ENCODE measurements at places on chromosomes 1 and 21.

GRCh38 chr1:214192825-214193643, 87.9 kb upstream of the SMYD2 start:
- DNase-seq: no peak

DNA sequence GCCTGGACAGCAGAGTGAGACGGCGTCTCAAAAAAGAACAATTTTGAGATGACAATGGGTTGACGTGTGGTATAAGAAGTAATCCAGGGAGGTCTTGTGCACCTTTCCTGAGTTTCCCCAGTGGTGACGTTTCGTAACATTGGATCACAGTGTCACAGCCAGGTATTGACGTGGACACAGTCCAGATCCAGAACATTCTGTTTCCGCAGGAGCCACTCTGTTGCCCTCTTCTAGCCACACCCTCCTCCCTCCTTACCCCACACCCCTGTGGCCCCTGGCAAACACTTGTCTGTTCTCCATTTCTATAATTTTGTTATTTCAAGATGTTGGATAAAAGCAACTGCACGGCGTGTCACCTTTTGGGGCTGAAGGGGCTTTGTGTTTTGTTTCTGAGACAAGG, 6.5 kb upstream of the TRAPPC10 start:
- no peak for DNase-seq

- peak; percentile 66 for DNase-seq
Measured at GRCh38 chr1:37481289-37482003, 7.1 kb downstream of the ZC3H12A start.

- DNase-seq: no peak
Measured at GRCh38 chr1:151542710-151543129, 2.6 kb downstream of the TUFT1 start.

GRCh38 chr1:235127732-235128455, 743 bp downstream of the TOMM20 start:
- peak; percentile 28 for DNase-seq

DNA sequence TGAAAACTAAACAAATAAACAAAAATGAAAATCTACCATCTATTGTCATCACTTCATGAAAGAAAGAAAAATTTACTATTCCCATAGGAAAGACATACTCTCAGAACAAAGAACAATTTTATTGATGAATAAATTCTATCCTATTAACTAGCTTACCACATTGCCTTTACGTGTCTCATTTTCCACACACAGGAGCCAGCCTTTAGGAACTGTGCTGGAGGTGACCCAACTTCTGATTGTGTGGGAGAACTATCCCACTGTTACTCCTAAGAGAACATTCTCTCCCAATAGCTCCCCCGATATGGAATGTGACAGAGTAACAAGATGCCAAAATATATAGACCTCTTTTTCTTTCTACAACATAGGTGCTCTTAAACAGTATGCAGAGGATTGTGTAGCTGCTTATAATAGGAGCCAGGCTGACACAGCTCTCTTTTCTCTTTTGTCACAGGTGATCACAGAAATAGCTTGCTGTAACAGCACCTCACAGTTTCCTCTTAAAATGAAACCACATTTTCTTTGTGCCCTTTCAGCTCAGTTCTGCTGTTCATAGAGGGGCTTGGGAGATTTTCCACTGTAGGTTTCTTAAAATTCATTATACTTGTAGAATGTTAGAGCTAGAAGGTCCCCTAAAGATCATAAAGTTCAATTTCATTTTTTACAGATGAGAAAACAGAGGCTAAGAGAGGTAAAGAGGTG, 35.5 kb downstream of the C21orf91 start:
- DNase-seq: peak; percentile 54

- no peak for DNase-seq
Measured at GRCh38 chr1:234454926-234455325, 24.1 kb downstream of the TARBP1 start.

GRCh38 chr1:174158767-174159251, 511 bp upstream of the RABGAP1L start:
- no peak for DNase-seq

DNA sequence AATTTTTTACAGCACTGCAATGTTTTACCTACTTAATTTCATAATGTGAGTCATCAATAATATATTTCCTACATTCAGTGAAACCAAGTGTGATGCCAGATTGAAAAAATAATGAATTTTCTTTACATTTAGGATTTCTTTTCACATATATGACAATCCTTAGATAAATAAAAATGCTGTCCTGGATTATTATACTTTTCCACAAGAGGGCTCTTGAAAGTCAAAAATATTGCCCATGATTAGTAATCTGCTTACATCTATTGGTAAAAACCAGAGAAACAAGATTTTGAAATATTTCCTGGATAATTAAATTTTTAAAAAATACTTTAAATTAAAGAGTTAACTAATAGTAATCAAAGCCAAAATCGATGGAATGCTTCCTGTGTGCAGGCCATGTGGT, 86.8 kb upstream of the PLPPR4 start:
- no peak for DNase-seq

DNA sequence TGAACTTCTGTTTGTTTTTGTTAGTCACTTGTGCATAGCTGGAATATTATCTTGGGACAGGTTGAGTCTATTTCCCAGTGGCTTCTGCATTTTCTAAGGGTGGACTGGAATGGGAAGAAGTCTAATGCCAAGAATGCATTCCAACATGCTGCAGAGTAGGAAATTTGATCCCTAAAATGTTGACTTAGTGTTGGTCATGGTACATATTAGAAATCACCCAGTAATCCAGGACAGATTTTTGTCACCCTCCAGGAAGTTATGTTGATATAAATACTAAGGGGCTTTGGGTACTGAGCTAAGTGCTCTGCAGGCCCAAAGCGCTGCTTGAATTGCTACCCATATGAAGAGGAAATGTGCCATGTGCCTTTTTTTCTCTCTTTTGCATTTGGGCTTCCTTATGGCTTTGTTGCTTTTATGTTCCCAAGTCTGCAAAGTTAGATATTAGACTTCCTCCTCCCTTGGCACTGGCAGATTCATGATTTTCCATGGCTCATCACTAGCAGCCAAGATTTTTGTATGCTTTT, 10.0 kb downstream of the ARID1A start:
- DNase-seq: no peak

DNA sequence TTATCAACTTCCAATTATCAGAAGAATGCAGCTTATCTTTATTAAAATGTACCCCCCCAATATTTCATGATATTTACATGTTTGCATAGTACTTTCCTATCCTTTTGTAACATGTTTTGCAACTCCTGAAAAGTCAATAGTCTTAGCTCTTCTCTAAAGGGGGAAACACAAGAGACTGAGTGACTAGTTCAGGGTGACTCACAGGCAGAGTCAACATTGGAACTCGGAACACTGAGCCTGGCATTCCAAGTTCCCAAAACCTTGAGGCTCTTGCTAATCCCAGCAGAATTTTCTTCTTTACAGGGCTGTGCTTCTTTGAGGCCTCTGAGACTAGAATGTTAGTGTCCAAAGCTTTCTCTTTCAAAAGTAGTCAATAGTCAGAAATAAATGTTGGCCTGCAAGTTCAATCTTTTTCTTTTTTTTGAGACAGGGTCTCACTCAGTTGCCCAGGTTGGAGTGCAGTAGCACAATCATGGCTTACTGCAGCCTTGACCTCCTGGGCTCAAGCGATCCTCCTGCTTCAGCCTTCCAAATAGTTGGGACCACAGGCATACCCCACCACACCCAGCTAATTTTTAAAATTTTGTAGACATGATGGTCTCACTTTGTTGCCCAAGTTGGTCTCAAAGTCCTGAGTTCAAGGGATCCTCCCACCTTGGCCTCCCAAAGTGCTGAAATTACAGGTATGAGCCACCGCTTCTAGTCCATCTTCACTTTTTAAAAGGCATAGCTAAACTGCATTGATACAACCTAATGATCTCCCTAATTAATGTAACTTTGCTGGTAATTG, 37.5 kb downstream of the ZNF281 start:
- DNase-seq: no peak

GRCh38 chr1:244231572-244232315, 180.7 kb downstream of the ZBTB18 start:
- peak; percentile 28 for DNase-seq

GRCh38 chr1:200784576-200784975, 45.9 kb downstream of the CAMSAP2 start:
- no peak for DNase-seq

DNA sequence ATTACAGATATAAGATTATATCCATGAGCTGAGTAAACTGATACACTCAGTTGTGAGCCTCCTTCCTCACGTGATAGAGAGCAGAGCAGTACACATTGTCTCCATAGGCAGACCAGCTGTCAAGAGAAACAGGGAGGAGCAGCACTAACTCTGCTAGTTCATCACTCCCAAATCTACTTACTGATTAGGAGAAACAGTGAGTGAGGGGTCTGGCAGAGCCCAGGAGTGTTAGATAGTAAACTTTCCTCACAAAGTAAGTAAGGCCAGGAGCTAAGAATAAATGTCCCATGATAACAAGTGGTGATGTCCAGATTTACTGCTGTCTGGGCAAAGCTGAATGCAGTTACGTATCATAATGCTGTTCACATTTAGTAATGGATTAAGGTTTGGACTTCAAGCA, 168.6 kb upstream of the KCNK2 start:
- DNase-seq: no peak

DNA sequence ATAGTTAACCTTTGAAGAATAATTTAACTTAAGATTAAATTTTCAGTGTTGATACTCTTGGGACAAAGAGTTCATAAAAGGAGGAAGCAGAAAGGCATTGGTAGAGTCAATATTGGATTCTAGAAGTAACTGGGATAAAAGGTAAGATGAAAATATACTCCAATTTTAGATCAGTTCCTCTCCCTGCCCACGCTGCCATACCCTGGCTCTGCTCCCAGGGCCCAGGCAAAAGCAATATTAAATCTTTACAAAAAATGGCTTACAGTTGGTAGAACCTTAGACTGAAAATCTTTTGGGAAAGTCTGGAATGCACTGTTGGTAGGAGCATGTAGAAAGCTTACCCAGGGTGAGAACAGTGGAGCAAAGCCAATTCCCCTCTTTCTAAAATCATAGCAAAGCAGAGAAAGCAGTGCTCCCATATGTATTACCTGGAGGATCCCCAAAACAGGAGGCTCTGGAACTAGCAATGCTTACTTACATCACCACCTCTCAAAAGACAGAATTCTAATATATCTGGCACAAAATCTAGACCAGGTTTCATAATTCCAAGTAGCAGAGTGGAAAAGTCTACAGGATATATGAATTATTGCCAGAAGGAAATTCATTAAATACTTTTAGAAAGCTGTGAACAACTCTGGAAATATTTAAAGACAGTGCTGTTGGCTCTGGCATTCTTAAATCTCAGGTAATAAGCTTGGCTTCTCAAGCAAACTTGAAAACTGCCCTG, 24.5 kb downstream of the KIAA0319L start:
- no peak for DNase-seq

- no peak for DNase-seq
Measured at GRCh38 chr1:230029244-230029941, 37.6 kb upstream of the GALNT2 start.

DNA sequence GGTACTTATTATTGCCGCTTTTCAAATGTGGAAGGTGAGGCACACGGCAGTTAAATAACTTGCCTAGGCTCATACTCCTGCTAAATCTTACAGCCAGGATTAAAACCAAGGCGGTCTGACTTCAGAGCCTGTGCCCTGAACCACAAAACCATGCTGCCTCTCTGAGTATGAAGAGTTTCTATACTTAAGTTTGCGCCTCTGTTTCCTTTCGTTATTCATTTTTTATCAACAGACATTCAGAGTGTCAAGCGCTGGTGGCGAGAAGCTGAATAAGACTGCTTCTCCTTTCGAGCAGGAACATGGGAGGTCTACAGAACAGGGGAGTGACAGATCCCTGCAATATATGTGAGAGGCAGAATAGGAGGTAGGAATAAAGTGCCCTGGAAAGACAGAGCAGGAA, 96.0 kb upstream of the DUSP10 start:
- DNase-seq: no peak

DNA sequence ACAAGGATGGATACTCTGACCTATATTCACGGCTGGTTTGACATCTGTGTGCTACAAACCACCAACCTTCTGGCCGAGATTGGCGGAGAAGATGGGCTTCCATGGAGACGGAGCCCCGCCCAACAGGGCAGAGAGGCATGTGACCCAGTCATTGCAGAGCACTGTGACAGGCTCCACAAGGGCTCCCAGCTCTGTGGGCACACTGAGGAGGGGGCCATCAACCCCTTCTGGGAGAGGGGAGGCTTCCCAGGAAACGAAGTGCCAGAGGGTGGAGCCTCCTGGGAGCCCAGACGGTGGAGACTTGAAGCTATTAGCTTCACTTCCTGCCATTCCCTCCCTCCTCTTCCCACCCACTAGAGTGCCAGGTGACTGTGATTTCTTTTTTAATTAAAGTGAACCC, 71.6 kb upstream of the IFFO2 start:
- no peak for DNase-seq

GRCh38 chr1:32881871-32882850, 4.1 kb upstream of the HPCA start:
- no peak for DNase-seq

- peak; percentile 64 for DNase-seq
Measured at GRCh38 chr1:219460896-219461815, 151.7 kb downstream of the ZC3H11B start.

DNA sequence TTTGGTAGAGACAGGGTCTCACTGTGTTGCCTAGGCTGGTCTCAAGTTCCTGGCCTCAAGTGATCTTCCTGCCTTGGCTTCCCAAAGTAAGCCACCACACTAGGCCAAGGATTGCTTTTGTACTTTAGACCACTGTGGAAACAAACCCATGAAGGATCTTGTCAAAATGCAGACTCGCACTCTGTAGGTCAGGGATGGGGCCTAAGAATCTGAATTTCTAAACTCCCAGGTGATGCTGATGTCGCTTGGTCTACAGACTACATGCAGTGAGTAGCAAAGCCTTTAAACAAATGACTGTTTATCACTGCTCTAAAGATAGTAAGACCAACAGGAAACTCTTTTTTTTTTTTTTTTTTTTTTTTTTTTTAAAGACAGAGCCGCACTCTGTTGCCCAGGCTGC, 54.1 kb upstream of the MUTYH start:
- DNase-seq: peak; percentile 25

DNA sequence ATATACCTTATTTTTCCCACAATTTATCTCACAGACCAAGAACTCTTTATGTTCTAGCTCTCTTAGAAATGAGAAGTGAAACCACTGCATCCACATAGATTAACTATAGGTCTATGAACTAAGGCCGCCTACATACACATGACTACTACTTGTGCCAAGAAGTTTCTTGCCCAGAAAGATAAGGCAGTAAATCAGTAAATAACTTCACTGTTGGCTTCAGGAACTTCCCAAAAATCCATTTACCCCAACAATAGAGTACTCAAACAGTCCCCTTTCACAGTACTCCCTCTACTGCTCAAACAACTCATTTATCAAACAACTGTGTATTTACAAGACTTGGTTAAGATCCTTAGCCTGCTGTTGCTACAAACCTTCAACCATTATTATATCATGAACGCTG, 96.5 kb downstream of the NME7 start:
- peak; percentile 28 for DNase-seq

GRCh38 chr1:223137455-223138085, 5.5 kb downstream of the TLR5 start:
- DNase-seq: peak; percentile 67

DNA sequence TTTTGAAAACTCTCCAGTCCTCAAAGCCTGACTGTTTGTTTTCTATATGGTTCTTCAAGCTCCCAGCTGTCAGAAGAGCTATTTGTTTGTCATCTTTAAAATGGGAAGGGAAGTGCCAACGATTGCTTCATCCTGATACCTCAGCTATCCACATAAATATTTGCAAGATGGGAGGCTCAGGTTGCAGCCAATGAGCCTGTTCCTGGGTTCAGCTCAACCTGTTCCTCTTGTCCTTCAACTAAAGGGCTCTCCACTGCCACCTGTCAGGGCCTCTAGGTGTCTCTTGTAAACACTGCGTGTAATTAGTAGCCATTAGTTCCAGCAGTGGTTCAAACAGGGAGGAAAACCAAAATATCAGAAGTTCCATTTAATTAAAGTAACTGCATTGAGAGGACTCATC, 445.1 kb downstream of the AJAP1 start:
- no peak for DNase-seq

GRCh38 chr1:235073331-235073967, 55.2 kb downstream of the TOMM20 start:
- DNase-seq: no peak
